Choroid plexus epithelial cell (primary cell): ENCODE measurements at places on chromosomes 16 and 17.

- no peak for DNase-seq
Measured at GRCh38 chr17:75341784-75342486, 52.7 kb upstream of the SLC25A19 start.

DNA sequence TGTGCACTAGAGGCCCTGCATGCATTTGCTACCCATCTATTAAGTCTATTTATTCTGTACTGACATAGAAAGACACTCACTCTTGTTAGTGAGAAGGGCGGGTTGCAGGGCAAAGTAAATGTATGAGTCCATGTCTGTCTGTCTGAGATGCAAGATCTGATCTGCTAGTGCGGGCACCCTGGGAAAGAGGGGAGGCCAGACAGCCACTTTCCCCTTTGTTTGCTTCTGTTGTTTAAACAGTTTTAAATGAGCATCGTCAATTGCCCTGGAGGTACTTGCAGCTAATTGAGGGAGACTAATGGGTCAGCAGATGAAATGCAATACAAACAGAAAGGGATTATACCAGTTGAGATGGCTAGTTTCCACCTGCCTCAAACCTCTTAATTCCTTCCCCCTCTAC lies 24.9 kb downstream of the SCNN1G start:
- no peak for DNase-seq

DNA sequence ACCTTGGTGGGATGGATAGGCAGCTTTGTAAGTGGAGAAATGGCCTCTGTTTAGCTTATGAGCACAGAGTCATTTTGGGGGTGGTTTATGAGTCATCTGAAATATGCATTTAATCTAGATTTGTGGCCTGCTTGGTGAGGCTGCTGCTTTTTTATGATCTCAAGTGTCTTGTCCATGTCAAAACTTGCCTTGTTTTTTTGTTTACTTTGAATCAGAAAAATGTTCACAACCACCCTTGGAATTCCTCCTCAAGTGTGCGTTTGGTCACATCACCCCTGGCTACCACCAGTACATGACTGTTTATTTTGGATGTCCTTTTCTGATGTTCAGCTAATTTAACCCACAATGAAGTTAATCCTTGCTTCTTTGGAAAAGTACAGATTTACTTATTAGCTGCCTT lies 64.6 kb downstream of the FTO start:
- peak; percentile 97 for DNase-seq

GRCh38 chr16:87936375-87937230 lies at the start of gene CA5A:
TSS of gene CA5A (minus strand) at chr16:87936529. CDS start at chr16:87936450, 79 bp downstream.
- DNase-seq, result no peak

DNA sequence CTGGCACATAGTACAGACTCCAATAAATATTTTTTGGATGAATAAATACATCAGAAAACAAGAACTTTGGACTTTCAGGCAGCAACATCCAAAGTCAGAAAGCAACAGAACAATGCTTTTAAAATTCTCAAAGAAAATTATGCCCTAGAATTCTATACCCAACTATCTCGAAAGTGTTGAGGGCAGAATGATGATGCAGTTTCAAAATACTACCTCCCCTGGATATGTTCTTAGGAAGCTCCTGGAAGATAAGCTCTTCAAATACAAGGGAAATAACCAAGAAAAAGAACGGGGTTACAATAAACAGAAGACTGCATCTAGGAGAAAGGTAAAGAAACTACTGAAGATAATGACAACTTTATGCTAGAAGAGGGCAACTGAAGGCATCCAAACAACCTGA lies 11.0 kb downstream of the SIAH1 start:
- no peak for DNase-seq

GRCh38 chr16:24723663-24724062 lies 5.8 kb upstream of the TNRC6A start:
- DNase-seq, result peak; percentile 49

GRCh38 chr16:29708917-29709600 lies 30.1 kb downstream of the QPRT start:
- no peak for DNase-seq

GRCh38 chr17:63944736-63945499 lies 12.8 kb upstream of the CD79B start:
- no peak for DNase-seq
